CD4-positive, alpha-beta T cell treated with Interleukin-4 for 1 hour (primary cell): ENCODE measurements at places on chromosomes 4 and X.

- DNase-seq = no peak
Observed at GRCh38 chr4:22719218-22719617, 26.5 kb downstream of the GBA3 start.

DNA sequence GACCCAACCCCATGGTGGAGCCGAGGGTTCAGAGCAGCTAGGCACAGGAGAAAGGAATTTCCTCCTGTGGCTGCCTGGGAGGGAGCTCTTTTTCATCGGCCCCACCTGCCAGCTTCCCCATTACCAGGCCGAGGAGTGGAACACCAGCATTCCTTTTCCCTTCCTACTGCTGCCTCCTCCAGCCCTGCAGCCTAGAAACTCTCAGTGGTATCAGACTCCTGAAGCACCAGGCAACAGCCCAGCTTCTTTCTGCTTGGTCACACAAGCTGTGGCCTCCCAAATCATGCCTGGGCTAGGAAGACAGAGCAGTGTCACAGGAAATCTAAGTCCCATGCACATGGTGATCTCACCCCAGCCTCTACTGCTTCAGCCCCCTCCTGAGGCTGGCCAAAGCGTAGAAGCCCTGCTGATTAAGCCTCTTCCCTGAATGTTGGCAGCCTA, 30.1 kb downstream of the RTL5 start:
- DNase-seq = no peak

DNA sequence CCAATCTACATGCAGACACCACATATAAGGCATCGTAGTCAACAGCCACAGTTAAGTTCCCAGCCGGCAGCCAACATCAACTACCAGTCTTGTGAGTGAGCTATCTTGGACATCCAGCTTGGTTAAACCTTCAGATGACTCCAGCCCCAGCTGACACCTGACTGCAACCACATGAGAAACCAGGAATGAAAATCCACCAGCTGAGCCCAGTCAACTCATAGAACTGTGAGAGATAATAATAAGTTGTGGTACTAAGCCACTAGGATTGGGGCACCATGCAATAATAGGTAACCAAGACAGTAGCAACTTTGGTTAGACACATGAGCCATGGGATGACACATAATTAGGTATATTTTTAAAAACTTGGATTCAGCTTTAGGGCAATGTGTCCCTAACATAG, 188.1 kb upstream of the BCOR start:
- DNase-seq = no peak

GRCh38 chrX:150308041-150308440, 55.1 kb upstream of the MAMLD1 start:
- no peak for DNase-seq

- no peak for DNase-seq
Observed at GRCh38 chr4:174120446-174121295, 162.8 kb downstream of the FBXO8 start.

GRCh38 chr4:67535280-67535840, 9.9 kb downstream of the CENPC start:
- no peak for DNase-seq

GRCh38 chr4:55543858-55544257, 2.9 kb downstream of the CLOCK start:
- peak; percentile 31 for DNase-seq

DNA sequence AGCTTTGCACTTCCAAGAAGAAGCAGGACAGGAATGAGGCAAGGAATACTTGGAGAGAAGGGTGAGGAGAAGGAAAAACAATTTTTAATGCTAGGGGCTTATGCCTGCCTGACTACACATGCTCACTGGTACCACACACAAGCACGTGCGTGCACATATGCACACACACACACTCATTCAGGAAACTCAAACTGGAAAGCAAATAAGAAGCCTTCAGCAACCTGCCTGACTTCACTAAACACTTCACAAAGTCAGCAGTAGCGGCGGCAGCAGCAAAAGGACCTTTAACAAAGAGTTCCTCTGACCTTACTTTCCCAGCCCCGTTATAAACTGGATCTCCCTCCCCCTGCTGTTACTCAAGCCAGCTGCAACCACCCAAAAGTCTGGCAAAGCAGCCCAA, 3.3 kb downstream of the ZDHHC9 start:
- DNase-seq = no peak

DNA sequence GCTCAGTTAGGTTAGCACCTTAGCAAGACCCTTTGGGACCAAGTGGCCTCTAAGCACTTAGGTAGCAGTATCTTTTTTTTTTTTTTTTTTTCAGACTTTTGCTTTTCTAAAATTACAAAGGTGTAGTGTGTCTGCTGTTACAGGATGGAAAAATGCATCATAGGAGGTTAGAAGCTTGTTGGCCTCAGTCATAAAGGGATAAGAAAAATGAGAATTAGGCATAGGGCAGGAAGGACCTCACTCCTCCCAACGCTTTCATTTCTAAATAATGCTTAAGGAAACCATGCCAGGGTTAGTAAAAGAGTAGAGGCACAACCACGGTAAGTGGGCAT, 148.4 kb upstream of the PLAC1 start:
- no peak for DNase-seq

- no peak for DNase-seq
Observed at GRCh38 chr4:184267206-184267608, 49.5 kb upstream of the ENPP6 start.

DNA sequence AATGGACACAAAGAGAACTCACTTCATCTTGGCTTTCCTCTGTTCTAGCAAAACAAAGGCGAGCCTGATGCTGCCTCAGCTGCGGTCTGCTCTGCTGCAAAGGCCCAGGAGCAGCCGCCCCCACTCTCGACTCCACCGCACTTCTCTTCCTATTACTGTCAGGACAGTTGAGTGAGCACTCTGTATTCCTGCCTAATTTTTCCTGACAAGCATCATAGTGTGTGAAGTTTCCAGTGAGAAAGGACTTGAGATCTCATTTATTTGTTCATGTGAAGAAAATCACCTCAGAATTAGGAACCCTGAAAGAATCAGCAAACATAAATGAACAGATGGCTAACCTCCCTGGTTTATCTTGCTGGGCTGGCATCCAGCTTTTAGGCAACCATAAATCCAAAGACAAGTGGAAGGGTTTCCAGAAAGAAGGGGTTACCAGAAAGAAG, 15.6 kb downstream of the SCARB2 start:
- no peak for DNase-seq

- no peak for DNase-seq
Observed at GRCh38 chr4:181507938-181508337, 735.3 kb upstream of the TENM3 start.

GRCh38 chr4:145587088-145587754, 32.0 kb upstream of the MMAA start:
- DNase-seq = no peak
